ENCODE measurements at places on chromosomes 11 and 22.

DNA sequence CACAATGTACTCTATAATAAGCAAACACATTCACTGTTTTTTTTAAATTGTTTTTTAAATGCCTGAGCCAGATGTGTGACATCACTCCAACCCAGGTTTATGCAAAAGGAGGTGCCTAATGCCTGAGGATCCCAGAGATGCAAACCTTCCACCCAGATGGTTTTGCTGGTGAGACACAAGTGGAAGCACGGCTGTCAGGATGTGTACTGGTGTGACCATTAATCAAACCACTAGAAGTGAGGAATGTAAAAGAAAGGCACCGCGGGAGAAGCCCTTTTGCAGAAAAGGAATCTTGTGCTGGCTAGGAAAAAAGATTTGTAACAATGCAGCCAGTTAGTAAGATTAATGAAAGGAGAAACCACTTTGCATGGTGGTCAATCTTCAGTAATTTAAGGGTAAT, 407.4 kb downstream of the LARGE1 start:
- DNase-seq, result no peak

DNA sequence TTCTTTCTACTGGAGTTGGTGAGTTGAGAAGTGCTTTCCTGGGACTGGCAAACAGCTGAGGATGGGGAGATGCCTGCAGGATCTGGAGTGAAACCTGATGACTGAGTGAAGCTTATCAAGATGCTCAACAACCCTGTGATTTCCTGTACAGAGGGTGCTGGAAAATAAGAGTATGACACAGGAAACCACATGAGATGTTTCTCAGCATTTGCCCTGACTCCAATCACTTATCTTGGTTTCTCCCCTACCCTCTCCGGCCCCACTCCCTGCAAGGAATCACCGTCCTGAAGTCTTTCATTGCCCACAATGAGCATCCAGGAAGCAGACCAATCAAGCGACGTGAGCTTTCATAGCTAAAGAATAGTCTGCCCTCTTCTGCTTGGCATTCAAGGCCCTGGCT, at the start of gene MRGPRX2:
TSS of gene MRGPRX2 (minus strand) at position 89 of the 400 bp plus-strand sequence. CDS start 4,315 bp downstream, outside the sequence.
- no peak for DNase-seq

GRCh38 chr11:86408845-86409244, 34.2 kb downstream of the CCDC81 start:
- no peak for DNase-seq

- DNase-seq, result no peak
These were observed 45.2 kb downstream of the ALX4 start for GRCh38 chr11:44264761-44265160.

DNA sequence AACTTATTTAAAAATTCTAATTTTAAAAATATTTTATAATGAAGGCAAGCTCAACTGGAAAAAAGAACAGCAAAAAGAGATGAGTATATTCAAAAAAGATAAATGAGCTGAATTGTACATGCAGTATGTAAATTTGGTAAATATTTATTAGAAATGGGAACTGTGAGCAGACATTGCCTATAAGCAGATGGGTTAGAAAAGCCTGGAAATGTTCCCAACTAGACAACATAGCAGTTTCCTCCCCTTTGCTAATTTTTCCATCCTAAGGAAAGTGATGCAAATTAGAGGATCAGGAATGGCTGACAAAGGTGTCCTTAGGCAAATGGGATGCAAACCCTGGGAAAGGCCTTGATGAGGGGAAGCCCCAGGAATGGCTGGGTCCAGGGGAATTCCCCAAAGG, 37.2 kb downstream of the TP53I11 start:
- DNase-seq, result no peak

DNA sequence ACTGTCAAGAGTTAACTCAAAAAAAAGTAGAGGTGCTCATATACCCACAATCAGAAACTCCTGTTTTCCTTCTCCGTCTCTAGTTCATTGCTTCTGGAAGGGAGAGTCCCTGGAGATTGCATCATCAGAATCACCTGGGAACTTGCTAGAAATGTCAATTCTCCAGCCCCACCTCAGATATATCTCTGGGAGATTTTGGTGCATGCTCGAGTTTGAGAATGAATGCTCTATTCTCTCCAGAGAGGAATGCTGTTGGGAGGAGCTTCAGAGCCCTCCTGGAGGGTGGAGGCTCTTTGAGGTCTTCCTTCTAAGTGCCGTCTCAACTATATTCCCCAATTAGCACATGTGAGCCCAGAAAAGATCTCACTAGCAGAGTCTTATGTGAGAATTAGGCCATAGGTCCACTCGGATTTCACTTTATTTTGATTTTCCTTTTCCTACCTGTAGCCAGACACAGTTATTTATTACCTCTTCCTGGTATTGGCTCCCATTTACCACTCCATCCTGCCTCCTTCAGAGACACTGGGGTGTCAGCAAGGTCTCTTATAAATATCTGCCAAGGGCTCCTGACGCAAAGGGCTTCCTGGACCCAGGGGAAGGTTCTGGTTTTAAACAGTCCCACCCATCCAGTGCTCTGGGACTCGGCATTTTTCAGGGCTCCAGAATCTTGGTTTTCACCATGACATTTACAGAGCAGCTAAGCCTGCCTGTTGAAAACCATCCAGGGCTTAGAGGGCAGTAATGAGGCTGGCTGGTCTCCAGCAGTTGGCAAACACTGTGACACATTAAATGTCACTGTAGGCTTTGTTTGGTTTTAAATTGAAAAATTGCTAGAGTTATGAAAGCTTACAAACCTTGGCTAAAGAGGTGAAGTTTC, 136.2 kb downstream of the CD44 start:
- DNase-seq, result no peak

DNA sequence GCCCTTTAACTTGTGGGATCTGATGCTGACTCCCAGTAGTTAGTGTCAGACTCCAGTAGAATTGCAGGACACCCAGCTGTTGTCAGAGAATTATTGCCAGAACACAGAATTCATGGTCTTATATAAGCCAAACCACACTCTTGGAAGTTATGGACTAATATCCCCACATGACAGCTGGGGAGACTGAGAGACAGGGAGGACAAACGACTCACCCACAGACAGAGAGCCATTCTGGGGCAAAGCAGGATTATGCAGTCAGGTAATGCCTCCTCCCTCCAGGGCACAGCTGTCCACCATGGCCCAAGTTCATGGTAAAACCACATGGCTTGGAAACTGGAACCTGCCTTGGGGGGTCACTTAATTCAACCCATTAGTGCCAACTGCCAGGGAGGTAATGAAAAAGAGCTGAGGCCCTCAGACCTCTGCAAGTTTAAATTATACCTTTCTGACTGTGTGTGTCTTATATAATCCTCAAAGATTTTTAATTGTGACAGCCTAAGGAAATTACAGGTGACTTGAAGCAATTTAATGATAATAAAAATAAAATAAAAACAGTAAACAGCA, 299.5 kb downstream of the BUD13 start:
- DNase-seq, result no peak

DNA sequence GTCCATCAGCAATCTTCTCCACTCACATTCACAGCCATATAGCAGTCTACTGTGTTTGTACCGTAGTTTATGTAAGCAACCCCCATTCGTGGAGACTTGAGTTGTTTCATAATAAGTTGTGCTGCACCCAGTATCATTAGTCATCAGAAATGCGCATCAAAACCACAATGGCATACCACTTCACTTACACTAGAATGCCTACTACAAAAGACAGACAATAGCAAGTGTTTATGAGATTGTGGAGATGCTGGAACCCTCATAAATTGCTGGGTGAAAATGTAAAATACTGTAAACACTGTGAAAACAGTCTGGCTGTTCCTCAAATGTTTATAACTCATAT, 133.3 kb downstream of the ATXN10 start:
- DNase-seq, result no peak

GRCh38 chr22:37148742-37149665, 712 bp downstream of the IL2RB start:
- DNase-seq, result no peak

GRCh38 chr11:99020352-99021225, at the start of gene CNTN5:
TSS of gene CNTN5 (plus strand) at chr11:99020949.
- DNase-seq, result no peak

DNA sequence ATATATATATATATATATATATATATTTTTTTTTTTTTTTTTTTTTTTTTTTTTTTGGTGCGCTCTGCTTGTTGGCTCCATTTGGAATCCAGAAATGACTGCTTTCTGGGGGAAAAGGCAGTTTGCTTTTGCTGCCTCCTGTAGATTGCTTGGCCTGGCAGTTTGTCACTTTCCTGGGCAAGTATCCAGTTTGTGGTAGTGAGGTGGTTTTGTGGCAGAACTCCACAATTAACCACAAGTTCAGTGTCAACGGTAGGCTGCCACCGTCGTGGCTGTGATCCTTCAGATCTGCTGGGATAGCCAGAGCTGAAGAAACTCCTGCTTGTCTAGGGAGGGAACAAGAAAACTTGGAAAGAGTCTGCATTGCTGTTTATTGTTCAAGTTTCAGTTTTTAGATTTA, 5.0 kb upstream of the PDE3B start:
- DNase-seq, result no peak

- DNase-seq, result no peak
These were observed 16.0 kb upstream of the B4GALNT4 start for GRCh38 chr11:353179-353873.

- DNase-seq, result no peak
These were observed 267.6 kb upstream of the TENM4 start for GRCh38 chr11:79708319-79708932.

DNA sequence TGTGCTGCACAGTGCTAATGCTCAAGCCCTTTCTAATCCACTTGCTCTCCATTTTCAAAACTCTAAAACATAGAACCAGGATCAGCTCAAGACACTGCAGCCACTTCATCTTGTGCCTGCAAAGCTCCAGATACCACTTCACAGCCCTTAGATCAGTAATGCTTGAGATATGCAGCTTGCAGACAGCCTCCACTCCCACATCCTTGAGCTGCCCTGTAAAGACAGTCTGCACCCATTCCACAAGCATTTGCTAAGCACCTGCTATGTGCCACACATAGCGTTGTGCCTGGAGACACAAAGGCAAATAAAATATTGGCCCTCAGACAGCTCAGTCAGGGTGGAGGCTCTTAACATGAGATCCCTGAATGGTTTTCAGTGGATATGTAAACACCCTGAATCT, 192.5 kb upstream of the SNX19 start:
- DNase-seq, result no peak

DNA sequence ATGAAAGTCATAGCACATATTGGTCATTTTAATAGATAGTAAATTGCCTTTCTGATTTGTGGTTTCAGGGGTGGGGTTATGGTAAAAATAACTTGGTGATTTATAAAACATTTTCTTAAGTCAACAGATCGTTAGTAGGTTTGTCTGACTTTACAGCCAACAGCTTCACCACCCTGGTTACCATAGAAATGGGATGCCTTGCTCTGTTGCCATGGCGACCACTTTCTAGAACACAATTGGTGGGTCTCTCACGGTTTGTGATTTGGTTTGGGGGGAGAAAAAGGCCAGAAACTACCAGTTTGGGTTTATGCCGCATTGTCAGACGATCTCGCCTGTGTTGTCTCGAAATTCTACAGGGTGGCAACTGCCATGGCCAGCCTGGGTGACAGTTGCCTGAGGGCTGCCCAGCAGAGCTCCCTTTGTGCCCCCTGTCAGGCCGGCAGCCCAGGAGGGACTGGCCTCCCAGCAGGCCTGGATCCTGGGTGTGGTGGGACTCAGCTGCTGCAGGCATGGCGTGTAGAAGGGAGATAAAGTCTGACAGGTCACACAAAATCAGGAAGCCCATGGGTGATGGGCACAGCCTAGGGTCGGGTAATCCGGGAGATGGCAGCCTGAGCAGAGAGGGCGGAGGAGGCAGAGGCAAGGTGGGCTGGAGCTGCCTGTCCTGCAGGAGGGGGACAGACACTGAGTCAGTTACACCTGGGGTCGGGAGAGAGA, 30.9 kb downstream of the KCNC1 start:
- DNase-seq, result no peak

DNA sequence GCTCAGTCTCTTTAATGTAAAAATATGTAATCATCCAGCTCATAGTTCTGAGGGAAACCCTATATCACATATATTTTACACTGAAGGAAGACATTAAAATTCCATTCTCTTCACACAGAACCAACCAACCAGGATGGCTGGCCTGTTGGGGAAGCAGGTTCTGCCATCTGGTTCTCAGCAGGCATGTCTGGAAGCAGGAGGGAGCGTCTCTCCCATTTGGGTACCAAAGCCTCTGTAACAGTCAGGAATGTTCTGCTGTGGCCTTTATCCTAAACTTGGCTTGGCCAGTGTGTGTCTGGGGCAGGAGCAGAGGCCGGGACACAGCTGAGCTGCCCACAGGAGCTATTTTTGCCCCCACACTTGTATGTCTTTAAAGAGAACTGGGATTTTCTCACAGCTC, 29.2 kb downstream of the SGSM3 start:
- no peak for DNase-seq

- DNase-seq, result no peak
These were observed 60.8 kb upstream of the ZBED5 start for GRCh38 chr11:10918698-10919097.

GRCh38 chr22:21643533-21644357, 1.6 kb downstream of the SDF2L1 start:
- no peak for DNase-seq

GRCh38 chr11:83194281-83195142, 1.0 kb downstream of the ANKRD42 start:
- no peak for DNase-seq

DNA sequence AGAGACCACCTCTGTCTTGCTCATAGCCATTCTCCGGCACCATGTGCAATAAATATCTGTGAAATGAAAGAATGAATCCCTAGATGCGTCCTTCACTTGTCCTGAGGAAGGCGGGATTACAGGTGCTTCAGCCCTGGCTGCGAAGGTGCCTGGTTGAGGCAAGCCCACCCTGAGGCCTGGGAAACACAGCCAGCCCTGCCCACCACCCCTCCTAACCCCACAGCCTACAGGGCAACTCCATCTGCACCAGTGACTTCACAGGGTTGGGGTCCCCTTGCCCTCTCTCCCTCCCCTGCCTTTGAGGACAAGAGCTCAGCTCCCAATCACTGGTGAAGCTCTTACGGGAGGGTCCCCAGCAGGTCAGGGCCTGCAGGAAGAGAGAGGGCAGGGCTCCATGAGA, 17.5 kb upstream of the SCGB1A1 start:
- no peak for DNase-seq

DNA sequence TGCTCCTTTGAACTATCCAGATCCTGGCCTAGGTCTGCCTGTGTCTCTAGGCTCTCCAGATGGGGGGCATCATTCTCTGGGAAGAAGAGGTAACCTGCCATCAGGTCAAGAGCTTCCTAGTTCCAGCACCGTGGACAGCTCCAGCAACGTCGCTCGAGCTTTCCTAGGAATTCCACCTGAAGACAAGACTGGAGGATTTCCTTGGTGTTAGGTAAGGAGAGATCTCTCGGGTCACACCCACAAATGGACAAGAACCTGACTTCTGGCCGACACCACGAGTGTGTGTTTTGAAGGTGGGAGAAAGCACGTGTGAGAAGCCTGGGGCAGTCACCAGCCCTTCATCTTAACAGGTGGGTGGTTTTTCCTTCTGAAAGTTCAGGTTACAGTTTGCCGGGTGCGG, 1.2 kb downstream of the PRG3 start:
- DNase-seq, result no peak
